ENCODE measurements at places on chromosomes 1 and 21.

- H3K27me3 ChIP-seq, result no peaks in the 10 kb centered on the region
- no peaks in the 10 kb centered on the region for H3K36me3 ChIP-seq
- H3K4me1 ChIP-seq, result no peaks in the 10 kb centered on the region
- no peak overlapping the region for H3K4me3 ChIP-seq
- DNase-seq, result no peak
- H3K27ac ChIP-seq, result no peak overlapping the region
These were observed 334.2 kb downstream of the NTNG1 start for GRCh38 chr1:107474877-107475612.

DNA sequence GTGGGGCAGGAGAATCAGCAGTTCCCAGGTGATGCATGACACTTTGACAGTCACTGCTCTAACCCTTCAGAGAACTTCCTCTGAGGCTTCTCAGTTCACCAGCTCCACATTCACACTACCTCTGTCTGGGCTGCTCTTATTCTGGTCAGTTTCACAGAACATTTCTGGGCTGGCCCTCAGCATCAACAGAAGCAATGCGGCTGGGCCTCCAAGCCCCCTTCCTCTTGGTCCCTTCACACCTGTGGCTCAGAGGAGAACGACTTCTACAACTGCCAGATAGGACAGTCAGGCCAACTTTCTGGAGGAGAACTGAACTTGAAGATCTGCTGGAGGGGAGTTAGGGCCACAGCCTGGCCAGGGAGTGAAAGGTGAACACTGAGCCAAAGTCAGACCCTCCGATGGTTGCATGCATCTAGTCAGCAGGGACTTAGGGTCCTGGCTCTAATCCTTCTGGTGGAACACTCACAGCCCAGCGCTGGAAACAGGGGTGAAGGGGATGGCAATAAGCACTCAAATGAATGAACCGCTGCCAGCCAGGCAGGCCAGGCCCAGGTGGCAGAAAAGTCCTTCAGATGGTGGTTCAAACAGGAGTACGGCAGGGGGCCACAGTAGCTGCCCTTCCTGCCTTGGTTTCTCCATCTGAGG, 274.1 kb downstream of the FOXD2 start:
- H3K4me1 ChIP-seq, result peaks cover 29% of the 10 kb centered on the region
- no peak overlapping the region for H3K27ac ChIP-seq
- peak overlapping the region; percentile 31 for H3K4me3 ChIP-seq
- no peak for DNase-seq

GRCh38 chr1:89844241-89844807, 23.5 kb downstream of the LRRC8D start:
- H3K27me3 ChIP-seq, result no peaks in the 10 kb centered on the region
- peak overlapping the region; percentile 41 for H3K27ac ChIP-seq
- H3K4me1 ChIP-seq, result peaks cover 41% of the 10 kb centered on the region
- DNase-seq, result no peak
- H3K36me3 ChIP-seq, result peaks cover 7% of the 10 kb centered on the region

- peaks cover 37% of the 10 kb centered on the region for H3K4me1 ChIP-seq
- no peak overlapping the region for H3K4me3 ChIP-seq
- no peak for DNase-seq
These were observed 89.5 kb downstream of the DDAH1 start for GRCh38 chr1:85375493-85375892.

GRCh38 chr1:228303596-228303995, 95.8 kb downstream of the OBSCN start:
- H3K27ac ChIP-seq, result no peak overlapping the region
- H3K4me3 ChIP-seq, result no peak overlapping the region
- DNase-seq, result no peak
- no peaks in the 10 kb centered on the region for H3K4me1 ChIP-seq

DNA sequence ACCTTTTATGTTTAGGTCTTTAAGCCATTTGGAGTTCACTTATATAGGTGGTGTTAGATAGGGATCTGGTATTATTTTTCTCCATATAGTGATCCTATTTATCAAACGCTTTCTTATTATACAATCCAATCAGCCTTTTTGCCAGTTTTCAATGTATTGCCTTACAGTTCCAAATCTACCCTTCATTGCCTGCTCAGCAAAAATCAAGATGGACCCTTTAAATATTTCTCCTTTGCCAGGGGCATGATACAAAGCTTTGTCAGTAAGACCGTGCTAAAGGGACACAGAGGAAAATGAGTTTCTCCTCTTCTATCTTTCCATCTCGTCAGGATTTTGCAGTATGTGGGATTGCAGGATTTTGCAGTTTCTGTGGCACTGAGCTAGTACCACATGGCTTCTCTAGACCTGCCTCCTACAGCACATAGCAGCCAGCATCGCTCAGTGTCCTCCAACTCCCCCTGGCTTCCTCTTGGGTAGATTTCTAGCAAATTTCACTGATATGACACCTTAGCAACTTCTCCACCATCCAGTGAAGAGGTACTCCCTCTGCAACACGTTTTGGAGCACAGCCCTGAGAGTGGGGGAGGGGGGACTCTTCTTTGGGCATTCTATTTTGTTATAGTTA, 22.5 kb upstream of the CAP1 start:
- DNase-seq, result no peak
- H3K4me1 ChIP-seq, result no peaks in the 10 kb centered on the region
- H3K4me3 ChIP-seq, result no peak overlapping the region
- H3K36me3 ChIP-seq, result no peaks in the 10 kb centered on the region
- H3K27me3 ChIP-seq, result peaks cover 13% of the 10 kb centered on the region

- H3K4me1 ChIP-seq, result no peaks in the 10 kb centered on the region
- DNase-seq, result no peak
- no peak overlapping the region for H3K27ac ChIP-seq
- no peaks in the 10 kb centered on the region for H3K27me3 ChIP-seq
- H3K4me3 ChIP-seq, result no peak overlapping the region
These were observed 9.0 kb upstream of the TBX19 start for GRCh38 chr1:168271636-168272035.

DNA sequence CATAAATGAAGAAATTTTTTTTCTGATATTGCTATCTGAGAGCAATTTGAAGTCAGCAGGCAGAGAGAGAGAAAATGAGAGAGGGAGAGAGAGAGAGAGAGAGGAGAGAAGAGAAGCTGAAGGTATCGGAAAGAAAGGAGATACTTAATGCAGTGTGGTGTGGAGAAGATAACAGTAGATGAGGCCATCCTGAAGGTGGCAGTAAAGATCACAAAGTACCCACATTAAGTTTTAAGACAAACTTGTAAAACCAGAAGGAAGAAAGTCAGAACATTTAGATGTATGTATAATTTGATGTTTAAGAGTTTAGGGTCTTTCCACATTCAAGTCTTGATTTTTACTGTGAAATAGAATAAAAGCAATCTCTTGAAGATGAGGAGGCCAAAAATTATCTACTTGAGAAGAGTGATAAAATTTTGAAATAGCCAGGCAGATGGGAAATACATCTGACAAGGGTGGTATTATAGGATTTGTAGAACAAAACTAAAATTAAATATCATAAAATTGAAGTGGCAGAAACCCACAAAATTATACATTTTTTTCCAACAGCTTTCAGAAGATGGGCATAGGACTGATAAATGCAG, 1753.4 kb downstream of the MRPL39 start:
- no peak overlapping the region for H3K4me3 ChIP-seq
- no peak for DNase-seq
- no peaks in the 10 kb centered on the region for H3K4me1 ChIP-seq
- no peaks in the 10 kb centered on the region for H3K27me3 ChIP-seq
- H3K36me3 ChIP-seq, result peaks cover 4% of the 10 kb centered on the region

DNA sequence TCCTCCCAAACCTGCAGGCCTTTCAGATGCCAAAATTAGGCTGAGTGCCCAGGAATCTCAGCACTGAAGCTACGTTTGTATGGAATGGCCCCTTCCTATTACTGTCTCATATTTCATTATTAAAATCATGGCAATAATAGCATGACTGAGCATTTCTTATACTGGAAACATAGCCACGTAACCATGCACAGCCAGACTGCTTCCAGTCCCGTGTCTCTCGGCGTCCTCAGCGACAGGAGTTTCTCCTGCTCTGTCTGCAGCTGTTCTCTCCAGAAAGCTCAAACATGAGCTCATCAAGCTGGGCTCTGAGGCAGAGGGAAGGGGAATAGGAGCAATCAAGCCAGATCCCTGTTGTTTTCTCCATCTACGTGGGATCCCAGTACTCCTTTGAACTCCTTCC, 104.0 kb downstream of the CDC7 start:
- H3K4me3 ChIP-seq, result no peak overlapping the region
- H3K4me1 ChIP-seq, result peaks cover 11% of the 10 kb centered on the region
- no peaks in the 10 kb centered on the region for H3K36me3 ChIP-seq
- DNase-seq, result no peak

DNA sequence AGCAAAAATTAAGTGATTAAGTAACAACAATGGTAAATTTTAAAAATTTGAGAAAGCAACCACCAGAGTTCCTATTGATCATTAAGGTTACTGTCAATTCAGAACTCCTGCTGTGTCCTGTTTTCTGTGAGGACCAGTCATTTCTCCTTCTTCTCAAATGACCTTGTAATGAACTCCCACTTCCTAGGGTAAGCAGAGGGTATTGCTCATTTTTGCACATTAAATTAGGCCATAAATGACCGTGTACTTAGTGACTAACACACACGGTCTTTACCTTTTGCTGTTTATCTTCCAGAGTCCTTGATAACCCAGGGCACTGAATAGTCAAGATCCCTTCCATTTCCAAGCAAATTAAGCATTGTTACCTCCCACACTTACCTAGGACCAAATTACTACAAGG, 227.5 kb upstream of the LYPLAL1 start:
- H3K27ac ChIP-seq, result no peak overlapping the region
- no peak overlapping the region for H3K4me3 ChIP-seq
- peaks cover 4% of the 10 kb centered on the region for H3K36me3 ChIP-seq
- H3K4me1 ChIP-seq, result no peaks in the 10 kb centered on the region

DNA sequence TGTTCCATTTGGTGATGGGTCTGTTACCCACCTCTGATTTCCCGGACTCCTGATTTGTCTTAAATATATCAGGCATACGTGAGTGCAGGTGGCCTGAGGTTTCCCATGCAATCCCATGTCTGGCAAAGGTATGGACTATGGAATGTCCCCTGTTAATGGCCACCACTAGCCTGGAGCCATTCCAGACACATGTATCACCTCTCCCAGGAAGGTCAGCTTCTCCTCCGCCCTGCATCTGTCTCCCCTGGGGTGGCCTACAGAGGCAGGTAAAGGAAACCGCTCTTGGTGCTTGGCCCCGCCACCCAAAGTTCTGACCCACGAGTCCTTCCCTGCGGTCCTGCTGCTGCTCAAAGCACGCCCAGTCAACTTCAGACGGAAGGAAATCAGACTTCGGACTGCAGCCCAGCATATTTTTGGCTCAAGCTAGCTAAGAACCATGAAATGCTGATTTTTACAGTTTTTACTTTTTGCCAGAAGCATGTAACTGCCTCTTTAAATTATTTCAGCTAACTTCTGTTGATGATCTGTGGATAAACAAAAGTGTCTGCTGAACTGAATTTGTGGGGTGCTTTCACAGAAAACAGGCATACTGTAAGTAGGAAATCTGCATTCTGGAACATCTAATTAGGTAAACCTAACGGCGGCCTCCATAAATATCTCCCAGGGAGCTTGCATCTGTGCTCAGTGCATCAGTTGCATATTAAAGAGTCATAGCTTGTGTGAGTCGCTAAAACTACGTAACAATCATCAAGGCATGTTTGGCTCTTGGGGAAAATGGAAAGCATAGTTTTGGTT, 105.9 kb downstream of the PCP4 start:
- H3K27ac ChIP-seq, result no peak overlapping the region
- H3K27me3 ChIP-seq, result no peaks in the 10 kb centered on the region

GRCh38 chr1:147626291-147626690, 44.0 kb downstream of the ACP6 start:
- peaks cover 12% of the 10 kb centered on the region for H3K4me1 ChIP-seq
- no peak overlapping the region for H3K27ac ChIP-seq
- DNase-seq, result no peak
- no peak overlapping the region for H3K4me3 ChIP-seq

DNA sequence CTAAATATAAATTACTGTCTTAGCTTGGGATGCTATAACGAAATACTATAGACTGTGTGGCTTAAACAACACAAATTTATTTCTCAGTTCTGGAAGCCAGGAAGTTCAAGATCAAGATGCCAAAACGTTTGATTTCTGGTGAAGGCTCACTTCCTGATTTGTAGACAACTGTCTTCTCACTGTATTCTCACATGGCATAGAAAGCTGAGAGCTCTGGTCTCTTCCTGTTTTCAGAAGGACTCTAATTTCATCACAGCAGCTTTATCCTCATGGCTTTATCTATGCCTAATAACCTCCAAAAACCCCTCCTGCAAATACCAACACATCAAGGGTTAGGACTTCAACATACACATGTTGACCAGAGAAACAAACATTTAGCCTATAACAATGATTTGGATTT, 1795.5 kb downstream of the MRPL39 start:
- DNase-seq, result no peak
- H3K4me3 ChIP-seq, result no peak overlapping the region
- no peak overlapping the region for H3K27ac ChIP-seq

GRCh38 chr1:32991386-32991785, 26.8 kb upstream of the RNF19B start:
- H3K4me1 ChIP-seq, result peaks cover 8% of the 10 kb centered on the region
- no peaks in the 10 kb centered on the region for H3K27me3 ChIP-seq
- H3K4me3 ChIP-seq, result no peak overlapping the region
- H3K27ac ChIP-seq, result no peak overlapping the region
- H3K36me3 ChIP-seq, result peaks cover 3% of the 10 kb centered on the region

DNA sequence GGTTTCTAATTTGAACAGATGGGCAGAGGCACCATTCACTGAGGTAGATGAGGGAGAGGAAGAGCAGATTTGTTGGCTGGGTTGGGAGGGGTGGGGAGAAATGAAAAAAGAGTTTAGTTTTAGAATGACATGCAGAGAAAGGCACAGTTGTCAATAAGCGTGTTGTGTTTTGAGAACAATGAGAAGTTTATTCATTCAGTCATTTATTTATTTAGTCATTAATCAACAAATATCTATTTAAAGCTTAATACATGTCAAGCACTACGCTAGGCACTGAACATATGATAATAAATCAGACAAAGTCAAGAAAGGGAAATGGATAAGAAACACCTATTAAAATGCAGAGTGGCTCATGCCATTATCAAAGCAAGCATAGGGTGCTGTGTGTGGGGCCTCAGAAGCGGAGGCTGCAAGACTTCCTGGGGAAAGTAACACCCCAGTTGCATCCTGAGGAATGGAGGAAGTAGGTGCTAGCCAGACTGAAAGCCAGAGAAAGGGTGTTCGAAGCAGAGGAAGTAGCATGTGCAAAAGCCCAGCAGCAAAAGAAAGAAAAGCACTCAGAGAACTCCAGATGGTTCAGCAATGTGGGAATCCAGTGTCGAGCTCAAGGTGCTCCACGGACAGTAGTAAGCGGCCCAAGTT, 114.1 kb downstream of the RNF220 start:
- peaks cover 15% of the 10 kb centered on the region for H3K4me1 ChIP-seq
- no peak overlapping the region for H3K4me3 ChIP-seq
- H3K36me3 ChIP-seq, result peaks cover 4% of the 10 kb centered on the region
- H3K27ac ChIP-seq, result no peak overlapping the region
- H3K27me3 ChIP-seq, result peaks cover 62% of the 10 kb centered on the region

DNA sequence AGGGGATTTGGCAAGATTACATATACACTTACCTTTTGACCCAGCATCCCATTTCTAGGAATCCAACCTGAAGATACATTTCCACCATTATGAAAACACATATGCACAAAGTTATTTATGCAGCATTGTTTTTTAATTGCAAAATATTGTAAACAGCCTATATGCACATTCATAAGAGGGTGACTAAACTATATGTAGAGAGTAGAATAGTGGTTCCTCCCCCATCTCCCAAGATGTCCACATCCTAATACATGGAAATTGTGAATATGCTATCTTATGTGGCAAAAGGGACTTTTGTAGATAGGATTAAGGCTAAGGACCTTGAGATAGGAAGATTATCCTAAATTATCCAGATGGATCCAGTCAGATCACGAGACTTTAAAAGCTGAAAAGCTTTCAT, 91.6 kb downstream of the CLEC20A start:
- no peak overlapping the region for H3K27ac ChIP-seq
- peaks cover 11% of the 10 kb centered on the region for H3K36me3 ChIP-seq
- H3K27me3 ChIP-seq, result no peaks in the 10 kb centered on the region
- DNase-seq, result no peak
- H3K4me1 ChIP-seq, result peaks cover 4% of the 10 kb centered on the region
- no peak overlapping the region for H3K4me3 ChIP-seq

Measured in neural crest cell (in vitro differentiated cells).